Calu3 (cell line): ENCODE measurements at places on chromosomes 6 and 20. TPM values are rescaled to one million over a fixed set of nuclear protein-coding genes. Genes with fewer than 3 reads are reported as not detected.
A peak's percentile ranks its signal among the peaks of the same experiment; 100 is the strongest.

C20orf204 gene
- 4.9 and 5.0 TPM in 2 replicates for total RNA-seq

RBBP8NL gene
- 6.2 and 6.4 TPM in 2 replicates for total RNA-seq

NHLRC1 gene
- 0.92 and 1.1 TPM in 2 replicates for total RNA-seq

TSBP1 gene
- not detected in 2 replicates for total RNA-seq

TSPO2 gene
- total RNA-seq = not detected in 2 replicates

SYNDIG1 gene
- not detected in 2 replicates for total RNA-seq

ZFAND3 gene
- total RNA-seq = 75.0 and 80.5 TPM in 2 replicates

APCDD1L gene
- not detected in 2 replicates for total RNA-seq

HLA-DQA2 gene
- total RNA-seq = 2.1 and 2.4 TPM in 2 replicates

STMND1 gene
- 0.68 and 0.73 TPM in 2 replicates for total RNA-seq

MAS1 gene
- total RNA-seq = not detected in 2 replicates

GRCh38 chr6:106005954-106006353 lies 80.2 kb upstream of the PRDM1 start:
- H3K27ac ChIP-seq = no peak overlapping the region
- H3K4me3 ChIP-seq = no peak overlapping the region
- H3K27me3 ChIP-seq = no peaks in the 10 kb centered on the region
- H3K4me1 ChIP-seq = no peaks in the 10 kb centered on the region
- no peaks in the 10 kb centered on the region for H3K36me3 ChIP-seq
- DNase-seq = no peak

- H3K4me1 ChIP-seq = no peaks in the 10 kb centered on the region
- no peaks in the 10 kb centered on the region for H3K36me3 ChIP-seq
- H3K4me3 ChIP-seq = no peak overlapping the region
Observed at GRCh38 chr6:169933839-169934698, 182.6 kb downstream of the ERMARD start.

- H3K4me3 ChIP-seq = peak overlapping the region; percentile 9
- peaks cover 52% of the 10 kb centered on the region for H3K4me1 ChIP-seq
- H3K36me3 ChIP-seq = peaks cover 13% of the 10 kb centered on the region
Observed at GRCh38 chr6:160391419-160392116, 43.4 kb downstream of the SLC22A3 start.

DNA sequence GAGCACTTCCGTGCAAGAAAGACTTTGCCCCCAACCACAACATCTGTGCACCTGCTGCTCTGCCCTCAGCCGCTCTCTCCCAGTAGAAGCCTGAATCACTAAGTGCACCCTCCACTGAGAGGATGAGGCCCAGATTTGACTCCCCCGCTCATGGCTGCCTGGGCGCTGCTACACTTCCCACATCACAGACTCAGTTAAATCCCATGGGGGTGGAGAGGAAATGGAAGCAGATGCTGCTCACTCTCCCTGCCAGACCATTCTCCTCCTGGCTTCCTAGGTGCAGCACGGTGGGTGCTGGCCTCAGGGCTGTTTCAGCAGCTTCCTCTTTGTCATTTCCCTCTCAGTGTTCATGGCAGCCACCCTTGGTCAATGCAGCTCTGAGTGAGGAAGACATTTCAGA lies 4.8 kb downstream of the CST5 start:
- H3K4me1 ChIP-seq = no peaks in the 10 kb centered on the region
- no peak overlapping the region for H3K4me3 ChIP-seq
- DNase-seq = no peak

DNA sequence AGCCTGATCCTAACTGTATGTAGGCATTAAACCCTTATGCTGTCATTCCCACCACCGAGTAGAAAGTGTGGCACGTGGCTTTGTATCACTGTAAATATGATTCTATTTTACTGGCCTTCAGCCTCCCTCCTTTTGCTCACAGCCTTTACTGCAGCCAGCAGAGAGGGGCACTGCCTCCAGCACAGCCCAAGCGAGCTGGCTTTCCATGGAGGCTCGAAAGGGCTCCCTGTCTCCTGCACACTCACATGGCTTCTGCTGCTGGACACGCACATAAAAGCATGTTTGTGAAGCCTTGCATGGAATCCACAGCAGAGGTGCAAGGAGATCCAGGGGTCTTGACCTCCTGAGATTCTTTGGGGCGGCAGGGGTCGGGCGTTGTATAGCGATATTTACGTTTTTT lies 51.3 kb downstream of the RNASET2 start:
- no peak overlapping the region for H3K27ac ChIP-seq
- peaks cover 15% of the 10 kb centered on the region for H3K27me3 ChIP-seq
- no peaks in the 10 kb centered on the region for H3K4me1 ChIP-seq
- H3K4me3 ChIP-seq = no peak overlapping the region

- no peaks in the 10 kb centered on the region for H3K4me1 ChIP-seq
- no peak overlapping the region for H3K4me3 ChIP-seq
- no peak for DNase-seq
Observed at GRCh38 chr6:139251045-139251690, 40.6 kb downstream of the TXLNB start.

DNA sequence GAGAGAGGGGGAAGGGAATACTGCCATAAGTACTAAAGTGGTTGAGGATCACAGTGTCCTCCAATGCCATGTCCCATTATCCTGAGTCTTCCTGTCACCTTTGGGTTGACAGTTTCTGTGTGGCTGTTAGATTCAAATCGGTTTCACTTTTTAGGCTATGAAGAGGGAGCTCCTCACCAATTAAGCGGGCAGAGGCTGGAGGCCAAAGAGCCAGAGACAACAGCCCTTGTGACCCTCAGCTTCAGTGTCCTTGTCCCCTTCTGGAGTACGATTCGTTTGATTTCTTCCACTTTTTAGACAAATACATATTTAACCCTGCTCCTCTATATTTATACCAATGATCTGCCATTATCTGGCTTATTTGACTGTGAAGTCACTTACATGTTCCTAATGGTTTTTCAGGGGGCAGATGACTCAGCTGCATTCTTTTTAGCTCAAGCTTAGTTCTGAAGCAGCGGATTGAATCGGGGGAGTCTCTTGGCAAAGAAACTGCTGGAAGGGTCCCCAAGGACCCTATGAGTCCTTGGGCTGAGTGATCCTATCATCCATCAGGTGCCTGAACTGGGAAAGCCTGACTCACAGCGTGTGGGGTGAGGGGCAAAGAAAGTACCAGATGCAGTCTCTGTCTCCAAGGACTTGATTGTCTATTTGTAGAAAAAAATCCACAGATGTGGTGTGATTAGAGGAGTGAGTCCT lies 18.2 kb downstream of the FERMT1 start:
- no peak for DNase-seq
- no peak overlapping the region for H3K4me3 ChIP-seq
- no peak overlapping the region for H3K27ac ChIP-seq
- H3K36me3 ChIP-seq = peaks cover 20% of the 10 kb centered on the region

DNA sequence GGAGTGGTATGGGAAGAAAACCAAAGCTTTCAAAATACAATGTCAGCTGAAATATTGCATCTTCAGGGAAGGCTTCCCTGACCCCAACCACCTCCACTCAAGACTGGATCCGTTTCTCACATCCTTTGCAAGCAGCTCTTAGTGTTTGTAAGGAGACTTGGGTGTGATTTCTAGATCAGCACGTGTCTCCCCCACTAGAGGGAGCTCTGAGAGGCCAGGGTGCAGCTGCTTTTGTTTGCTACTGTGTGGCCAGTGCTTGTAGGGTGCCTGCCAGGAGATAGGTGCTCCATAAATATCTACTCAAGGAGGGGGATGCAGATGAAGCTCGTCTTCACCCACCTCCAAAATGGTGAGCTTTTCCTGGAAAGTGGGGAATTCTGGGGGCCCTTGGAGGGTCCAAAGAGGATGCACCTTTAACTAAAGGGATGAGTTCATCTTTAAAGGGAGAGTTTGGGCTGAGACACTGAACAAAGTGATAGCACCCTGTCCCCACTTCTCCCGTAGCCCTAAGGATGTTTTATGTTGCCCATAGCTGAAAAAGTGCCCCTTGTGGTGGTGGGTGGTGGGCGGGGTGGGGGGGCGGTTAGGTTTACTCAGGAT lies 52.6 kb upstream of the MAFB start:
- H3K27me3 ChIP-seq = peaks cover 100% of the 10 kb centered on the region
- H3K36me3 ChIP-seq = no peaks in the 10 kb centered on the region

- H3K4me3 ChIP-seq = no peak overlapping the region
- no peaks in the 10 kb centered on the region for H3K4me1 ChIP-seq
- no peaks in the 10 kb centered on the region for H3K36me3 ChIP-seq
- no peak overlapping the region for H3K27ac ChIP-seq
- peaks cover 33% of the 10 kb centered on the region for H3K27me3 ChIP-seq
Observed at GRCh38 chr6:34071136-34071883, 74.6 kb downstream of the GRM4 start.

GRCh38 chr6:100613656-100614055 lies 148.9 kb upstream of the SIM1 start:
- no peak overlapping the region for H3K27ac ChIP-seq
- peaks cover 7% of the 10 kb centered on the region for H3K4me1 ChIP-seq
- no peaks in the 10 kb centered on the region for H3K27me3 ChIP-seq
- DNase-seq = no peak

- no peaks in the 10 kb centered on the region for H3K36me3 ChIP-seq
- H3K4me1 ChIP-seq = peaks cover 13% of the 10 kb centered on the region
- no peaks in the 10 kb centered on the region for H3K27me3 ChIP-seq
Observed at GRCh38 chr6:14217728-14218518, 100.4 kb downstream of the CD83 start.

DNA sequence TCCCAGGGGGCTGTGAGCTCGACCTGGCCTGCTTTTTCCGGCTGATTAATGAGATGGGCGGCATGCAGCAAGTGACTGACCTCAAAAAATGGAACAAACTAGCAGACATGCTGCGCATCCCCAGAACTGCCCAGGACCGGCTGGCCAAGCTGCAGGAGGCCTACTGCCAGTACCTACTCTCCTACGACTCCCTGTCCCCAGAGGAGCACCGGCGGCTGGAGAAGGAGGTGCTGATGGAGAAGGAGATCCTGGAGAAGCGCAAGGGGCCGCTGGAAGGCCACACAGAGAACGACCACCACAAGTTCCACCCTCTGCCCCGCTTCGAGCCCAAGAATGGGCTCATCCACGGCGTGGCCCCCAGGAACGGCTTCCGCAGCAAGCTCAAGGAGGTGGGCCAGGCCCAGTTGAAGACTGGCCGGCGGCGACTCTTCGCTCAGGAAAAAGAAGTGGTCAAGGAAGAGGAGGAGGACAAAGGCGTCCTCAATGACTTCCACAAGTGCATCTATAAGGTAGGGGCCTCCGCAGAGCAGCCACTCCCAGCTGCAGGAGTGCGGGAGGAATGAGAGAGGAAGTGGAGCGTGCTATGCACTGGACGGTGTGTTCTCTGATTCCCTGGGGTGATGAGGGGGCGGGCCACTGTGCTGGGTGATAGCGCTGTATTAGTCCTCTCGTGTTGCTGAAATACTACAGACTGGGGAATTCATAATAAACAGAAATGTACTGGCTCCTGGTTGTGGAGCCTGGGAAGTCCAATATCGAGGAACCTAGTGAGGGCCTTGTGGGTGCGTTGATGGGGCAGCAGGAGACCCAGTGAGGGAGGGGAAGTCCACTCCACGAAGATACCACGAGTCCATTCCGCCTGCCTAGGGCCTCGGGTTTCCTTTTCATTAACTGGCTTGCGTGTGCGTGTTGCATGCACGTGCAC lies 161.7 kb downstream of the DTNBP1 start:
- no peak overlapping the region for H3K27ac ChIP-seq
- no peak for DNase-seq

DNA sequence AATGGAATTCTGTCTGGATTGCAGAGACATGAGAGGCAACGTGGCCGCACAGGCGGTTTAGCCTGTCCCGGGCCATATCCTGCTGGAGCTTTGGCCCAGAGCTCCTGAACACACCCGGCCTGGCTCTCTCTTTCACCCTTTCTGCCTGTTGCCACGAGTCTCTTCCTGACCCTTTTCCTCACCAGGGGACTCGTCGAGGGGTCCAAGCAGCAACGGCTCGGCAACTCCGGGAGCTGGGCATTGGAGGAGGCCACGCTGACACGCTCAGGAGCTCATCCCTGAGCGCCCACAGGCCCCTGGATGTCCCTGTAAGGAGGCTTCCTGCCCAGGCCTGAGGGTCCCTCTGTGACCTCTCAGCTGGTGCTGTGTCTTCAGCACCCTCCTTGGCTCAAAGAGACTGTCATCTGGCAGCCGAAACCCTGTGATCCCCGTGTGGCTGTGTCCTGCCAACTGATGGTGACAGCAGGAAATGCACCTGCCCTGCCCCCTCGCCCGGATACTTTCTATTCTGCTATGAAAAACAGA lies 103.8 kb downstream of the RNASET2 start:
- H3K27ac ChIP-seq = no peak overlapping the region
- no peak overlapping the region for H3K4me3 ChIP-seq
- H3K4me1 ChIP-seq = no peaks in the 10 kb centered on the region
- peaks cover 6% of the 10 kb centered on the region for H3K27me3 ChIP-seq

DNA sequence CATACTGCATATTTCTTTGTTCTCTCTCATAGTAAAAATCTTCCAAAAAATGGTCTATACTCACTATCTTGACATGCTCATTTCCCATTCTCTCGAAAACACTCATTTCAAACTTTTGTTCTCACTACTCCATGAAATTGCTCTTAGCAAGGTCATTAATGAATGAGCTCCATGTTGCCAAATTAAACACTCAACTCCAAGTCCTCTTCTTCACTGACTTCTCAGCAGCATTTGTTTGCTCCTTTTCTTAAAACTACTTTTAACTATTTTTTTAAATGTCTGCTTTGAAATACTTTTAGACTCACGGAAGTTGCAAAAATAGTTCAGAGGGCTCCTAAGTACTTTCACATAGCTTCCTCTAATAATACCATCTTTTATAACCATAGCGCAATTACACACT lies 274.0 kb upstream of the PREP start:
- H3K27me3 ChIP-seq = no peaks in the 10 kb centered on the region
- no peaks in the 10 kb centered on the region for H3K36me3 ChIP-seq
- no peak for DNase-seq
- H3K4me3 ChIP-seq = no peak overlapping the region
- no peaks in the 10 kb centered on the region for H3K4me1 ChIP-seq

DNA sequence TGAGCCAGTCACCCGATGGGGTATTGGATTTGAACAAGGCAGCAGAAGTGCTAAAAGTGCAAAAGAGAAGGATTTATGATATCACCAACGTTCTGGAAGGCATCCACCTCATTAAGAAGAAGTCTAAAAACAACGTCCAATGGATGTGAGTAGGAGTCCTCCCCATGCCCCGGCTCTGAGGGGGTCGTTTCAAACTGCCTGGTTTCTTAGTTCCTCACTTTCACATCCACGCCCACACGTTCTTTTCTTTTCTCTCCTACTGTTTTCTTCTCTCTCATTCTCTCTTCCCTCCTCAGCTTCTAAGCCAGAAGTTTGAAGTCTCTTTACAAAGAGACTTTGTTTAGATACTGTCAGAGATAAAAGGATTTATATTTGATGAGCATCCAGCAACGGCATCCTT lies 53.0 kb upstream of the CDKAL1 start:
- H3K36me3 ChIP-seq = peaks cover 68% of the 10 kb centered on the region
- no peaks in the 10 kb centered on the region for H3K27me3 ChIP-seq
- H3K4me3 ChIP-seq = no peak overlapping the region
- H3K27ac ChIP-seq = no peak overlapping the region
- H3K4me1 ChIP-seq = peaks cover 10% of the 10 kb centered on the region
- no peak for DNase-seq

DNA sequence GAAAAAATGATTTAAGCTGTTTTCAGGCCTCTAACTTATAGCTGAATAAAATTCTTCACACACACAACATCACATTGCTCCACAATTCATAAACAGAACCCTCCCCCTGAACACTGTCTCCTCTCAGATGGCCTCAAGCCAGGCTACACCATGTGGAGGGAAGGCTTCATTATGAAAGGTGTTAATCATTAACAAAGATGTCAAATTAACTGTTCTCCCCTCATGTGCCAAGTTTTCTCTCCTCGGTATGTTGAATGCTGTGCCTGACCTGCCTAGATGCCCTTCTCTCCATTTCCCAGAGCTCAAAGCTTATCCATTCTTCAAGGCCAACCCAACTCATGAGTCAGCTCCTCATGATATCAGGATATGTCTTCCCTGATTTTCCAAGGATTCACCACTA lies 210.4 kb downstream of the GMDS start:
- peak overlapping the region; percentile 55 for H3K27ac ChIP-seq
- peaks cover 12% of the 10 kb centered on the region for H3K4me1 ChIP-seq
- no peak for DNase-seq
- no peaks in the 10 kb centered on the region for H3K27me3 ChIP-seq
